ENCODE measurements at places on chromosomes 16 and 17.

DNA sequence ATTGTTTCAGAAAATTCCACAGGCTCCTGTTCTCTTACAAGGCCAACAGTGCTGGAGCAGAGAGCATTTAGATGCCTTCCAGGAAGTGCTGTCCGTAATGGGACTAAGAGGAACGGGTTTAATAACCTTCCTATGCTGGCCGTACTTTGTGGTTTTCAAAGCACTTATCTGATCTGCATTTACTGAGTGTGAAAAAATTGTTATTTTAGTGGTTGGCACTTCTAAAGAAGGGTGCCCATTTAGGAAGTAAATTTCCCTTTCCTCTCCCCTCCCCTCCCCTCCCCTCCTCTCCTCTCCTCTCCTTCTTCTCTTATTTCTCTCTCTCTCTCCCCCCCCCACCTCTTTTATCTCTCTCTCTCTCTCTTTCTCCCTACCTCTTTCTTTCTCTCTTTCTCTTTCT lies 72.0 kb upstream of the DNAJA2 start:
- no peak for DNase-seq

DNA sequence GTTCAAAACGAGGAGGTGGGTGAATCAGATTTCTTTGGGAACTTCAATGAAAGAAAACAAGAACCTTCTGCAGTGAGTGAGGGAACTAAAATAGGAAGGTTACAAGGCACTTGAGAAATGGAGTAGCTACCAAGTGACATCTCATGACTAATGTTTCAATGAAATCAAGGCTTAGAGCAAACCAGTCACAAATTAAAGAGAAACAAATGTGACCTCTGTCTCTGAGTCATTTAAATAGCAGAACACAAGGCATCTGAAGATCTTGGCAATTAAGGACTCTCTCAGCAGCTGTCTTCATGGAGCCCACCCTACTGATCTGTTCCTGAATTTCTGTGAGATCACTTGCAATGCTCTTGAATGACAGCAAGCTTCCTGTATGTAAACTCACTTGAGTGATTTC lies 109.5 kb downstream of the CDH11 start:
- DNase-seq, result no peak

- no peak for DNase-seq
Observed at GRCh38 chr16:55569025-55569424, 2.5 kb downstream of the CAPNS2 start.

GRCh38 chr17:83024218-83024971 lies 55.0 kb upstream of the METRNL start:
- DNase-seq, result no peak

GRCh38 chr16:12260119-12260646 lies 283.6 kb downstream of the SNX29 start:
- no peak for DNase-seq

DNA sequence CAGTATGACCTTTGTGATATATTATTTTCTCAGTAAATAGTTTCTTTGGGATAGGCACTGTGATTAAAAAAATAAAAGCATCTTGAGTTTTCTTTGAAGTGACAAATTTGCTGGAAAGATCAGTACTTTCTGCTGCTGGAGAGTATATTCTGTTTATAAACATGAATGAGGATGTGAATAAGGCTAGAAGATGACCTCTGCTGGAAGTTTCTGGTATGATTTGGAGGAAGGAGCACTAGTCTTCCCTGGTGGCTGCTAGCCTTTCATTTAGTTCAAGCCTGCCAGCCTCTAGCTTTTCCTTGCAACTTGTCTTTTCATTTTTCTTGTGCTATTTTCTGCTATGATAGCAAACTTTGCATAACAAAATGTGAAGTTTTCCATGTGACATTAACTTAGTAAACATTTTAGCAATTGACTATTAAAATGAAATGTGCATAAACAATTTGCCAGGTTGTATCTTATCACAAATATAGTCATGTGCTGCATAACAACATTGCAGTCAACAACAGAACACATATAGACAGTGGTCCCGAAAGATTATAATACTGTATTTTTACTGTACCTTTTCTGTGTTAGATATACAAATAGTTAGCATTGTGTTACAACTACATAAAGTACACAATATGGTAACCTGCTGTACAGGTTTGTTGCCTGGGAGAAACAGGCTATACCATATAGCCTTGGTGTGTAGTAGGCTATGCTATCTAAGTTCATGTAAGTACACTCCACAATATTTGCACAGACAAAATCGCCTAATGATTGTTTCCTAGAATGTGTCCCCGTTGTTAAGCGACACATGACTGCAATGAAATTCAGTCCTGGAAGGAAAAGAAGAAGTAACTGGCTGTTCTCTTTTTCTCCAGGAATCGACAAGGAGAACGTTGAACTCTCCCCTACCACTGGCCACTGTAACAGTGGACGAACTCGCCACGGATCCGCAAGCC lies 18.1 kb upstream of the RAB11FIP4 start:
- no peak for DNase-seq

DNA sequence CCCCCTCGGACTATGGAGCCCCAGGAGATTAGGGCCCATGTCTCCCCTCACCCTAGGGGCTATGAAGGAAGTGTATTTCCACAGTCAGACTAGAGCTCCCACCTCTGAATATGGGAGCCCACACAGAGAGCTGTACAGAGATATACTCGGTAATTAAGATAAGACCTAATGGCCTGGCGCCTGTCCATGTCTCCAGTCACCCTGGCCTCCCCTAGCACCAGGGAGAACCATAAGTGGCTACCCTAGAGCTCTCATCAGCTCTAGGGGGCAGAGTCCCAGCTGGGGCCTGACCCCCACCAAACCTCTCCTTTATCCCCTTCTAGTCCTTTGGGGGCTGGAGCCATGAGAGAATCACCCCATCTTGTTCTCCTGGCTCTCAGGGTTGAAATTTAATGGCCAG lies 2.4 kb downstream of the TMEM101 start:
- no peak for DNase-seq

DNA sequence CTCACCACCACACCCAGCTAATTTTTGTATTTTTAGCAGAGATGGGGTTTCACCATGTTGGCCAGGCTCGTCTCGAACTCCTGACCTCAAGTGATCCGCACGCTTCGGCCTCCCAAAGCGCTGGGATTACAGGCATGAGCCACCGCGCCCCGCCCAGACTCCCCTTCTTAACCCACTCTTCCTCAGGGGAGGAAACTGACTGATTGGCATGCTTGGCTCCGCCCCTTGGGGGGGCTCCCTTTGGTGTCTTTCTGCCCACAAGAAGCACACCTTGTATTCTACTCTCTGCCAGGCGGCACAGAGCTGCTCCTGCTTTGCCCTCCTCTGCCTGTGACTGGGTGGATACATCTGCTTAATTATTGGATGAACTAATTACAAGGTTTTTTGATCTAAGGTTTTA lies 4.7 kb upstream of the ASGR2 start:
- no peak for DNase-seq

DNA sequence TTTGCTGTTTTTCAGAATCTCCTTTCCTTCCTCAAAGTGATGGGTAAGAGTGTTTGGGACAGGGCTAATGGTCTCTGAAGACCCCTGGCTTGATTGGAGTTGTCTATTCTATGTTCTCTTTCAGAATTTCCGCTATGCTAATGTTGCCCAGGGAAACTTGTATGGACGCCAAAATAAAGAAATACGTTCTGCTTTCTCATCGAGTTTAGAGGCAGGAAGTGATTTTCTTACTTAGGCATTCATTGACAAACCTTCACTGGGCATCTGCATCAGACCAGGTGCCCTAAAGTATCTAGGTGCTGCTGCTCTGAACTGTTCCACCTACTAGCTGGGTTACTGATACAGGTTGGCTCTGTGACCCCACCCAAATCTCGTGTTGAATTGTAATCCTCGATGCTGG lies 787.9 kb upstream of the EEF2KMT start:
- no peak for DNase-seq

GRCh38 chr16:3548445-3548844 lies 28.8 kb downstream of the NLRC3 start:
- DNase-seq, result no peak

DNA sequence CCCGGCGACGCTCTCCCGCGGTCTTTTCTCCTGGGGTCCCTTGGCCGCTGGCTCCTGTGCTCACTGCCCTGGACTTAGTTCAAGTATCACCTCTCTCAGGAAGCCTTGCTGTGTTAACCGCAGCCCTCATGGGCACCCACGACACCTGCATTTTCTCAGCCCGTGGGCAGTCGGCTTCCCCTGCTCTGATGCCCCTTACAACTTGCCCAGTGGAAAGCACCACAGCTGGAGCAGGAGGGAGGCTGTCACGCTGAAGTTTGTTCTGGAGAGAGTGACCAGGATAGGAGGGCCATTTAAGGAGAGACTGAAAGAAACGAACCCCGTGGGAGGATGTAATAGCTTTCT lies 395 bp downstream of the STXBP4 start:
- no peak for DNase-seq

- DNase-seq, result no peak
Observed at GRCh38 chr16:4452674-4453073, 21.8 kb downstream of the NMRAL1 start.

GRCh38 chr17:20920815-20921199 lies 122.0 kb downstream of the USP22 start:
- DNase-seq, result no peak

DNA sequence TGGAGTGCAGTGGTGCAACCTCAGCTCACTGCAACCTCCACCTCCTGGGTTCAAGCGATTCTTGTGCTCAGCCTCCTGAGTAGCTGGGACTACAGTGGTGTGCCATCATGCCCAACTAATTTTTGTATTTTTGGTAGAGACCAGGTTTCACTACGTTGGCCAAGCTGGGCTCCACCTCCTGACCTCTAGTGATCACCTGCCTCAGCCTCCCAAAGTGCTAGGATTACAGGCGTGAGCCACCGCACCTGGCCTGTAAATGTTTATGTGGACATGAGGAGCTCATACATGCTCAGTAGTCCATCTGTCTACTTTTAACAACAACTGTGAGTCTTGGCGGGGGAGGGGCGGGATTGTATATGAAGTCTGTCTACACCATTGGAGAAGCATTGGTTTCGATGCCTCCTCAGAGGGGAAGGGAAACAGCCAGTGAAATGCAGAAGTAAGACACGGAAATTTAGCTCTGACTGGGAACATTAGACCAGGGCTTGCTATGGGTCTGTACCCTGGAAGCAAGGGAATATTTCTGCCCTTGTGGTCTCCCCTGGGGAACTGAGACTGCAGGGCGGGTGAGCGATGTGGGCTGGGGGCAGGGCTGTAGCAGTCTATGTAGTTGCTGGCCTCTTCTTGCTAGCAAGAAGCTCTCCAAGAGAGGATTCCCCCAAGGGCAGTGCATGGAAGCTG lies 9.3 kb downstream of the NUBP1 start:
- DNase-seq, result no peak

GRCh38 chr17:17826342-17826713 lies 10.5 kb downstream of the SREBF1 start:
- no peak for DNase-seq

DNA sequence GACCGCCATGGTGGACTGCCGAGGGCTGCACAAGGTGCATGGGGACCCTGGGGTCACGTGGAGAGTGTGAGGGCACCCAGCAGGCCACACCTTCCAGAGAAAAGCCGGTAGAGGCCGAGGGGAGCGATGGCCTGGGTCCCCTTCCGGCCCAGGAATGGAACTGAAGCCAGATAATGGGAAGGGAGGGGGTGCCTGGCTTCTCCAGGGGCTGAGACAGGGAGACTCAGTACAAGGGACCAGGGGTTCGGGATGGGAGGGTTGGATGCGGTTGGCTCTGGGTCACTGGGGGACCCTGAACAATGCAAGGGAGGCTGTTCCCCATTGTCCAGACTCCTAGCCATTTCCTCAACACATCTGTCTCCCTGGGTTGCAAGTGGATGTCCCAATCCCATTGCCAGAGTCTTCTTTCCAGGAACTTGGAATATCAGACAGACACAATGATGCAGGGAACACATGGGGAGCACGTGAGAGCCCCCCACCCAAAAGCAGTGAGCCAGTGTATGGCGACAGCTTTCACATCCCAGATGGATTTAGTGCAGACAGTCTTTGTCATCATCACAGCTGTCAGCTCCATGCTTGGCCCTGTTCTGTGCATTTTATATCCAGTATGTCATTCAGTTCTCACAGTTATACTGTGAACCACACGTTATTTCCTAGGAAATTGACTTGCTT lies 23.6 kb upstream of the DNAI2 start:
- no peak for DNase-seq

GRCh38 chr17:60229188-60229802 lies 79.5 kb downstream of the CA4 start:
- DNase-seq, result no peak

DNA sequence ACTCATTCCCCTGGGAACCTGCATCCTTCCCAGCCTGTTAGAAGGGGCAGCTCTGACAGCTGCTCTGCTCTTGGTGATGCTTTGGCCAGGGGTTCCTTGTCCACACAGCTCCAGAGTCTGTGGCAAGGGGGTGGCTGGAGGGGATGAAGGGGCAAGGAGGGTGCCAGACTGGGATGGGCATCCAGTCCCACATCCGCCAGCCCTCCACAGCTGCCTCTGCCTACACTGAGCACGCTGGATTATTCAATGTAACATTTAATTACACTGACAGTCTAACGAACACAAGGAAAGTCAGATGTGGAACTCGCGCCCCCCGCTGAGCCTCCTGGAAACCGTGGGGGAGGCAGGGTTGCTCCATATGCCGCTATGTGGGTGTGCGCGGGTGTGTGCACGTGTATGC lies 101.1 kb downstream of the C16orf78 start:
- DNase-seq, result no peak

GRCh38 chr17:64689106-64689505 lies 27.0 kb upstream of the SMURF2 start:
- DNase-seq, result no peak

- no peak for DNase-seq
Observed at GRCh38 chr16:9296271-9296590, 204.8 kb downstream of the HAPSTR1 start.

DNA sequence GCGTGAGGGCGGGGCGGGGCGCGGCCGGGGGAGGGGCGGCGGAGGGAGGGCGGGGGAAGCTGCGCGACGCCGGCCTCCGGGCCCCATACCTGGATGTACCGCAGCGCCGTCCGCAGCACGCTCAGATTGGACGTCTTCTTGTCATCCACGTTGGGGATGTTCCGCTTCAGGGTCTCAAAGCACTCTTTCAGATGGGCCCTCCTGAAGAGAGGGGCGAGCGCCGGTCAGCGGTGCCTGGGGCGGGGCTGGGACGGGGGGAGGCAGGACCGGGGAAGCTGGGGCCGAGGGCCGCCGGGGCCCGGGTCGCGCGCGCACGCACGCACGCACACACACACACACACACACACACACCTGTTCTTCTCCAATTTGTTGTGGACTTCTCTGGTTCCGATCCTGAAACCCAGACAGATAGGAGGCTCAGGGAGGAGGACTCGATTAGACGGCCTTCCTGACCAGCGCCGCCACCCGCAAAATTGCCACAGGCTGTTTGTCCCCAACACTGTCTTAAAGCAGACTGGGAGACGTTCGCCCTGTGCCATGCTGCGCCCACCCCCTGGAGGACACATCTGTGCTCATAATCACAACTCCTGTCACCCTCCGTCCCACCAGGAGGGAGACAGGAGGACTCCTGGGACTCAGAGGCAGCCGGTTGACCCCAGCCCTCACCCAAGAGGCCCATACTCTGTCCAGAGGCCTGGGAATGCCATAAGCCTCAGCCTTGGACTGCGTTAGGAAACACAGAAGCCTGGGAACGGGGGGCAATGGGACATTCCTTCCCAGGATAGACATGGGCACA lies 6.7 kb downstream of the MNT start:
- no peak for DNase-seq

GRCh38 chr17:46777943-46778915 lies 40.3 kb downstream of the WNT3 start:
- no peak for DNase-seq

- no peak for DNase-seq
Observed at GRCh38 chr17:69809331-69809730, 265.7 kb upstream of the KCNJ16 start.

GRCh38 chr17:70166615-70167014 lies 2.7 kb upstream of the KCNJ2 start:
- DNase-seq, result no peak

All from NCI-H1092 (cell line).